T47D (cell line): ENCODE measurements at places on chromosomes 12 and 14.

GRCh38 chr14:75968456-75968855 is 13.3 kb downstream of the TGFB3 start:
- DNase-seq = no peak

DNA sequence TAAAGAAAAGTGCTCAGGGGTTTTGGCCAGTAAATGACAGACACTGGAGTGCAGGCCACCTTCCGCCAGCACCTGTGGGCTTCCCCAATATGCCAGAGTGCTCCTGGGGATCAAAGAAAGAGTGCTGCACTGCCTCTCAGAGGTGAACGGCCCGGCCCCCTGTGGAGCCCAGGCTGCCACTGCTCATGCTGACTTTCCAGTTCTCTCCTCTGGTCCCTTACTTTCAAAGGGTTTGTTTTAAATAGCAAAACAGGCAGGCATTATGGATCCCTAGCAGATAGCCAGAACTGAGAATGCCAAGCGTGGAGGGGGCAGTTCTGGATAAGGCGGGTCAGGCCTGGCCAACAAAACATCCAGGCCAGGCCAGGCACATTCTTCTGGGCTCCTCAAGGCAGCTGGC is 59.6 kb downstream of the MDM2 start:
- no peak for DNase-seq

DNA sequence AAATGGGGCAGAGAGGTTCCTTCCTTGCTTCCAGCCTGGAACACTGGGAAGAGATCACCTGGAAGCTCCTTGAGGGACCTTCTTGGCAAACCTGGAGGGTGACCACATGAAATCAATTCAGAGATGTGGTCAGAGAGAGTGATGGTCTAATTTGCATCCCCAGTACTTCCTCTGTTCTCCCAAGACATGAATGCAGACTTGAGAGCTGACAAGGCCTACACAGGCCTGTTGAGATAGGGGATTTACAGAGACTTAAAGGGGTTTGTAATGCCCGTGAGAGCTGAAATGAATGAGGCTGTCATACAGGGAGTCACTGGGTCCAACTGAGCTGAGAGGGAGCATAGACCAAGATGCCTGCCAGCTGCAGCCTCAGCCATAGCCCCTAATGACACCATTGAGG is 45.1 kb downstream of the TMX1 start:
- no peak for DNase-seq

DNA sequence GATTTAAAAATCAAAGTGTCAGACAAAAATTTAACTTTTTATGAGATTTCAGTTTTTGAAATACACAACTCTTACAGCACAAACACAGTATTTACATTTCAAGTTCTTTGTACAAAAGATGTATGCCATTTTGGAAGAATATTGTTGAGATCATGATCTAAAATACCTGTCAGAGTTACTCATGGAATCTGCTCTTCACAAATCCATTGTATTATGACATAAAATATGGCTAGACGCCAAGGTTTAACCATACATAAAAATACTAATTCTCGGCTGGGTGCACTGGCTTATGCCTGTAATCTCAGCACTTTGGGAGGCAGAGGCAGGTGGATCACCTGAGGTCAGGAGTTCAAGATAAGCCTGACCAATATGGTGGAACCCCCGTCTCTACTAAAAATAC is 6.2 kb upstream of the SYCP3 start:
- DNase-seq = no peak

- no peak for DNase-seq
Measured at GRCh38 chr12:48716168-48716492, 377 bp downstream of the CCNT1 start.
